ENCODE measurements at places on chromosomes 13 and 19.

DNA sequence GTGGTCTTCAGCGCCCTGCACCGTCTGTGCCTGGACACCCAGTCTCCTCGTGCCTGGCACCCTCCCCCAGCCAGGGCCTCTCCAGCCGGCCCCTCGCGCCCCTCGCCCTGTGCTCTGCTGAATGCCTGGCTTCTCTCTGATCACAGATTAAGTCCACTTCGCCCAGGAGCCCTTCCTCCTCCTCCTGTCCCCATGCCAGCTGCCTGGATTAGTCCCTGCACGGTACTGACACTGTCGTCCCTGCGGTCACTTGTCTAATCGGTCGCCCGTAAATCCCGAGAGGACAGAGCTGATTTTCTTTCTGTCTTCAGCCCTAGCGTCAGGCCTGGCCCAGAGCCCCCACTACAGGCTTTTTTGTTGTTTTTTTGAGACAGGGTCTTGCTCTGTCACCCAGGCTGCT, 6.6 kb downstream of the THOP1 start:
- no peak for DNase-seq

DNA sequence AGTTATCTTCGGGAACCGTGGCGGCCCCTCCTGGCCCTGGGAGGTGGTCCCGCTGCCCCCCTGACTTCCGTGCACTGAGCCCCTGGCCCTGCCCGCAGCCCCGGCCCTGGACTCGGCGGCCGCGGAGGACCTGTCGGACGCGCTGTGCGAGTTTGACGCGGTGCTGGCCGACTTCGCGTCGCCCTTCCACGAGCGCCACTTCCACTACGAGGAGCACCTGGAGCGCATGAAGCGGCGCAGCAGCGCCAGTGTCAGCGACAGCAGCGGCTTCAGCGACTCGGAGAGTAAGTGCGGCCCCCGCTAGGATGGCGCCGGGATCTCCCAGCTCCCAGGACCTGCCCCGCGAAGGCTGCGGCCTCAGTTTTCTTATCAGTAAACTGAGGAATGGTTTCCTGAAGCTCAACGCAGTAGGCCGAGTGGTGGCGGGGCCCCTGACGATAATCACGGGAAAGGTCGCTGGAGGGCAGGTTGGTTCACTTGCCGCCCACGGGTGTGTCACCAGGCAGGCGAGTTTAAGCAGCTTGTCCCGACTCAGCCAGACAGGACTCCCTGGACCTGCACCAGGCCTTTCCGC, 924 bp downstream of the RGCC start:
- DNase-seq: peak; percentile 44

- no peak for DNase-seq
These were observed 338.2 kb downstream of the UQCRFS1 start for GRCh38 chr19:28874742-28875141.

- DNase-seq: no peak
These were observed 398.9 kb downstream of the IRS2 start for GRCh38 chr13:109387471-109387870.

DNA sequence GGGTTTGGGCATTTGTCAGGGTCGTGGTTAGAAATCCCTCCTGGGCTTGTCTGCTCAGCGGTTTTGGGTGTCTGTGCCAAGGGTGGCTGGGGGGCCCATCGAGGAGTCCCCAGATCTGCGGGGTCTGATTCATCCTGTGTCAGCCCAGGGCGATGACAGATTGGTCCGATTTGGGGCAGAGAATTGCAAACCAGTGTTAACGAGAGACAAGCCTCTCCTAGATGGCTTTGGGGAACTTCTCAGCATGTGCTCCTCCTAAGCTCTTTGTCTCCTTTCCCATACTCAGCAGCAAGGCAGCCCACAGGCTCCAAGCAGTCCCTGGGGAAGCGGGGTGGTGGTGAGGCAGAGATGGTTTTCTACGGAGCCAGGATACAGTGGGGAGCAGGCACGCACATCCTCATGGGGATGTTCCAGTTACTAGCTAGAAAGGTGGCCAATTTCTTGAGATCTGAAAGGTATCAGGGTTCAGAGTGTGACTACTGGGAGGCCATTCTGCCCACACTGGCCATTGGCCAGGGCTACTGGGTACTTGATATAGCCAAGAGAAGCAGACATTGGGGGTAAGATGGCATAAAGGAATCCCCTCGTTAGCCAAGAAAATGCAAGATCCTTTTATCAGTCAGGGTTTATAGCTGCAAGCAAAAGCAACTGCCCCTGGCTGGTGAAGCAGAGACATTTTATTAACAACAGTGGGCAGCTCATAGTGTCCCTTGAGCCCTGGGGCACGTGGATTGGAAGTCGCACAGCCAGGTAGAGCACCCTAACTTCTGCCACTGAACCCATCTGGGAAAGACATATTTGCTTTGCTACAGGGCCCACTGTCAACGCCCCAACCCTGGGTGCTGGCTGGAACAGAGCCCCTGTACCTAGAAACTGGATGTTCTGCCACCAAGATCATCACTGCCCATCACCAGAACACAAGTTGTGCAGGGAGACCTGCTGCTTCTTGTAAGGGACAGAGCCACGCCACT, 63.6 kb downstream of the RGCC start:
- no peak for DNase-seq

GRCh38 chr19:1226522-1227303, 11.1 kb downstream of the CBARP start:
- no peak for DNase-seq

- DNase-seq: no peak
These were observed 584.3 kb upstream of the SLITRK6 start for GRCh38 chr13:86383561-86383960.

DNA sequence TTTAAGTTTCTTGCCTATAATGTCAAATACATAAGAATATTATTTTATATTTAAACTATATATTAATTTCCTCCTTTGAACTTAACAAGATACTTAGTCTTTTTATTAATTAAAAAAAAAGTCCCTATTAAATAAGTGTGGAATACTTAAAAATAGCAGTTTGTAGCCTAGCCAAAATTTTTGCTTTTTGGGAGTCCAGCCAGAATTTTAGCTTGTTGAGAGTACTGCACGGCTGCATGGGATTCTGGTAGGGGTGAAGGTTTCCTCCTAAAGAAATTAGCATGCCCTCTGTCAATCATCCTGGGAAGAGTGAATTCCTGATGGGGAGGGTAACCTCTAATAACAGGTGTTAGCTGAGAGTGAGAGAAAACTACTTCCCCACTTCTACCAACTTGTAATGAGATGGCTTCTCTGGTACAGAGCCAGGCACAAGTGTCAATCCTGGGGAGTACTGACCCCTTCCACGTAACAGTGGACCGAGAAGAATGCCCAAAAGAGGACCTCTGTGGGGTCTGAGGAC, 195.7 kb downstream of the SPRY2 start:
- no peak for DNase-seq

- DNase-seq: no peak
These were observed 76.2 kb downstream of the SLC15A1 start for GRCh38 chr13:98676239-98676638.

GRCh38 chr19:47539747-47540311, 25.0 kb upstream of the NAPA start:
- no peak for DNase-seq

GRCh38 chr13:22263185-22263584, 592.3 kb downstream of the FGF9 start:
- no peak for DNase-seq

DNA sequence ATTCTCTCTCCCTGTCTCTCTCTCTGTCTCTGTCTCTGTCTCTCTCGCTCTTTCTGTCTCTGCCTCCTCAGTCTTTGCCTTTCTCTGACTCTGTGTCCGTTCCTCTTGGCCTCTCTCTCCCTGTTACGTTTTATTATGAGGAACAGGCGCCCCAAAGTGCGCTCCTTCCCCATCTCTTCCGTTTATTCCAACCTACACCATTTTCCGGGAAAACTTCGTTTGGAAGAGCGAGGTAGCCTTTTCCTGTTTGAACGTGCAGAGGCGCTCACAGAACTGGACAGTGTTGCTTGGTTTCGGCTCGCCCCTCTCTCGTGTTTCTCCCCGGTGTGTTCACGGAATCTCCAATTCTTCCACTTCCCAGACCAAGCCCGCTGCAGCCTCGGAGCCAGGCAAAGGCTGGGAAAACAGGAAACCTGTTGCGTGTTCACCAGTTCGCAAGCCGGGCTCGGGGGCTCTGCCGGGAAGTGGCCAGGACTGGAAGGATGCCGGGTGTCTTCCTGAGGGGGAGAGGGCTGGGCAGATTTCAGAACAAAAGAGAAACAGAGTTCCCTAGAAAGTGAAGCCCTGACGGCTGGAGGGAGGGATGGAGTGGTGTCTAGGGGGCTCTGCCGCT, 605 bp downstream of the TMEM255B start:
- no peak for DNase-seq

- no peak for DNase-seq
These were observed 64.8 kb upstream of the F7 start for GRCh38 chr13:113040597-113041292.

- DNase-seq: peak; percentile 22
These were observed 3.6 kb downstream of the ADGRE1 start for GRCh38 chr19:6890938-6891337.

GRCh38 chr19:11020982-11021759, 60.3 kb downstream of the SMARCA4 start:
- DNase-seq: no peak

- DNase-seq: no peak
These were observed 31.3 kb upstream of the STARD13 start for GRCh38 chr13:33316890-33317289.

GRCh38 chr19:49499030-49499670, 2.9 kb downstream of the RPS11 start:
- no peak for DNase-seq

- no peak for DNase-seq
These were observed 3.7 kb downstream of the CD70 start for GRCh38 chr19:6587093-6587820.

- no peak for DNase-seq
These were observed 214.2 kb upstream of the MAB21L1 start for GRCh38 chr13:35690581-35691207.

DNA sequence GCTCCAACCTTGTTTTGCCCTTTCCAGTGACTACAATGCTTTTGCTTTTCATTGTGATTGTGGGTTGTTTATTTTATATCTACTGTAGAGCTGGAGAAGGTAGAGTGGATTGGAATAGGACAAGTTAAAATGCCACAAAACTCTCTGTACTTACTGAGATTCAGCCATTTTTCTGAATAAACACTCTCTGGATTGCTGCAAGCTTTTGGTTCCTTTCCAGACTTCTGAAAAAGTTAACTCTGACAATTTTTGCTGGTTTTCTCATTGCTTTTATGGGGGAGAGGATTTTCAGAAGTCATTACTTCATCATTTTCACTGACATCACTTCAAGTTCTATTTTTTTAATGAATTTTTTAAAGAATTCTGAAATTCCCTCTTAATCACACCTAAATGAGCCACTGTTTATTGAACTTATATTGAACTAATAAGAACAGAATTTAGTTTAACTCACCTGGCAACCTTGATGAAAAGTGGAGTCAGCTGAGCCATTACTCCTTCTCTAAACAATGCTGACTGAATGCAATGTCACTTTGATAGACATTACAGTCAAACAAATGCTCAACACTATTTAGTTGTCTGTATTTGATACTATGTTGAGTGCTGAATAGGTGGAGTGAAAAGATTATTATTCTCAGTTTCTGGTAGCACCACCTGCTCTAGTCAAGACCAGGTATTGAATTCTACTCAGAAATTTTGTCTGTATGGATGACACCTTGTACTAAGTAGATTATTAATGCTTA, 303.5 kb downstream of the DLEU7 start:
- no peak for DNase-seq

- DNase-seq: no peak
These were observed 86.5 kb downstream of the ATP11A start for GRCh38 chr13:112776354-112776753.

DNA sequence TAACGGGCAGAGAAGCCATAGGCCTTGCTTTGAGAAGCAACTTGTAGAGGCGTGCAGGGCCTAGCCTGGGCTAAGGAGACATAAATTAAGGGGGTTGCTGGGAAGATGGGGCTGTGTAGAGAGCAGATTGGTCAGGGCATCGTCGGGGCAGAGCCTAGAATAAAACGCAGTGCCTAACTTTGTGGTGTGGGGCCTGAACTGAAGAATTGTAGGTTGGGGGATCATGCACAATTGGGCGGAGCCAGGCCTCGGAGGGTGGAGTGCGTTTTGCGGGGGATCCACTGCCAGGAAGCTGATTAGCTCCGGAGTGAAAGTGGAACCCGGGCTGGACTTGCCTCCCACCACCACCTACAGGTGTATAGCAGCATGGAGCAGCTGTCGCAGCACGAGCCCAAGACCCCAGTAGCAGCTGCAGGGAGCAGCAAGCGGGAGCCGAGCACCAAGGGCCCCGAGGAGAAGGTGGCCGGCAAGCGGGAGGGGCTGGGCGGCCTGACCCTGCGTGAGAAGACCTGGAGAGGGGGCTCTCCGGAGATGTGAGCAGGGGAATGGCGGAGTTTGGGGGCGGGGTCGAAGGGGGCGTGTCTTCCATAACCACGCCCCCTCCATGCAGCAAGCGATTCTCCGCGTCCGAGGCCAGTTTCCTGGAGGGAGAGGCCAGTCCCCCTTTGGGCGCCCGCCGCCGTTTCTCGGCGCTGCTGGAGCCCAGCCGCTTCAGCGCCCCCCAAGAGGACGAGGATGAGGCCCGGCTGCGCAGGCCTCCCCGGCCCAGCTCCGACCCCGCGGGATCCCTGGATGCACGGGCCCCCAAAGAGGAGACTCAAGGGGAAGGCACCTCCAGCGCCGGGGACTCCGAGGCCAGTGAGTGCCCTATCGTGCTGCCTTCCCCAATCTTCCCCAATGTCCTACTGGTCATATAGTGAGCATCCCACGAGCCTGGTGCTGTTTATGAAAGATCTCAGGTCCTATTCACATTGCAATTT, 13.8 kb downstream of the DNASE2 start:
- peak; percentile 37 for DNase-seq

DNA sequence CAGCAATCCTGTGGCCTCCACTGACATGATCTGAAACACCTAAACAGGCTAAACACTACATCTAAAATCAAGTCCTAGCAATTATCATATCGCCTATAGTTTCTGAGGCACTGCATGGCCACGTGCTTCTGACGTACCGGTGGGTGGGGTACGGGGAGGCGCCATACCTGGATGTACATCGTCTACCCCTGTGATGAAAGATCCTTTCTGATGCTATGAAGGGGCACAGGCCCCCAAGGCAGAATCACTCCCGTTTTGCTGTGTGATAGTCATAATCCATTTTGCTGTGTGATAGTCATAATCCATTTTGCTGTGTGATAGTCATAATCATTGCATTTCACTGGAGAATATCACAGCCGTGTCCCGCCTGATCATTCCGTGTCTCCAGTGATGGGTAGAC, 118.7 kb upstream of the SOX1 start:
- no peak for DNase-seq

- no peak for DNase-seq
These were observed 6.4 kb downstream of the TNFAIP8L1 start for GRCh38 chr19:4645718-4646117.

- DNase-seq: no peak
These were observed 120.9 kb downstream of the PTPRS start for GRCh38 chr19:5219551-5220304.

DNA sequence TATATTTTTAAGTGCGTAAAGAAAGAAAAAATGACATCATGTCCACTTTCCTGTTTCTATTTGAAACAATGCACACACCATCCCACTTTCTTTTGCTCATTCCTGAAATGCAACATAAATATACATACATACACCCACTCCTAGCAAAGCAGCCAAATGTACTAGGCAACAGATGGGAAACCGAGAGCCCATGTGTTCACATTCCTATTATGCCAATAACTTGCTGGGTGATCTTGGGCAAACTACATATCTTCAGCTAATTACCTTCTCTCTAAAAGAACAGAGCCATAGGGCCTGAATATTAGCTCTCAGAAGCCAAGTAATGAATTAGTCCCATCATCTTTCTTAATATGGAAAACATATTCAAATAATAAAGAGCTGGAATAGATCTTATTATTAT, 610.6 kb upstream of the ATXN8OS start:
- DNase-seq: no peak

Measured in stimulated activated CD4-positive, alpha-beta T cell treated with anti-CD3 and anti-CD28 coated beads, Interleukin-15, amount 100 ng/mL, for 1 hour (primary cell).